ENCODE measurements at places on chromosomes 12 and 14.

GRCh38 chr12:92338671-92339070 lies 193.0 kb upstream of the BTG1 start:
- DNase-seq = no peak

DNA sequence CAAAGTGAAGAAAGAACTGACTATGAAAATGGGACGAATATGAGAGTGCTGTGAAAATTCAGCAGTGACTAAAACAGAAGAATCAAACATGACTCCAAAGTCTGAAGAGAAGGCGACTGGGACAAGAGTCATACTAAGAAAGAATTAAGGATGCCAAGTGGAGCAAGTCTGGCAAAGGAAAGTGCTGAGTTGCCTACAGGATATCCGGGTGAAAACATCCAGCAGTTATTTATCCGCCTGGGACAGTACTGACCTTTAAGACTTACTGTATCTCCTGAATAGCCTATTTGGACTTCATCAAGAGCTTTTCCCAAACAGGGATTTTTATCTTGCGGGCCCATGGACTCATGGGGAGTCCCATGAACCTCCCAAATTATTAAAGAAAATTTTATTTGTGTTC lies 41.1 kb downstream of the KICS2 start:
- DNase-seq = no peak

GRCh38 chr12:25151476-25151875 lies 43.5 kb downstream of the DNAI7 start:
- DNase-seq = no peak

DNA sequence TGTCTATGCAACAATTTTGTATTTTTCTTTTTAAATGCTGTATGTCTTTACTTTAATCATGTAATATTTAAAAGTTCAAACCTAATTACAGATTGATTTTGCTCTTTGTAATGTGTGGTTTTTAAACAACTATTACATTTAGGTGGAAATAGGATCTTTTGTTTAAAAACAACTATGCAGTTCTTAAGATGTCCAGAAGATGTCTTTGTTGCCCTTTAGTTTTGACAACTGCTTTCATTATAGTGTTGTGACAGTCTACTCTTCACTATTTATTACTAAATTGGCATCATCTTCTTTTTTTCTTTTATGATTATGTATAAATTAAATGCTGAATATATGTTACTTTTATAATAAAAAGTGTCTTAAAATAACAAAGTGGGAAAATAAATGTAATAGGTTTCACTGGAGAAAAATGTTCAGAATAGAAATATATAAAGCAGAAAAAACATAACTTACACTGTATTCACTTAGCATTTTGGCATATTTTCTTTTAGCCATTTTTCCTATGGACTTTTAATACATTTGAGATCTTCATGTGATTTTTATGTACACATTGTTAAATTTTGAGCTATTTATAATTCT lies 27.1 kb upstream of the PCNX4 start:
- no peak for DNase-seq

DNA sequence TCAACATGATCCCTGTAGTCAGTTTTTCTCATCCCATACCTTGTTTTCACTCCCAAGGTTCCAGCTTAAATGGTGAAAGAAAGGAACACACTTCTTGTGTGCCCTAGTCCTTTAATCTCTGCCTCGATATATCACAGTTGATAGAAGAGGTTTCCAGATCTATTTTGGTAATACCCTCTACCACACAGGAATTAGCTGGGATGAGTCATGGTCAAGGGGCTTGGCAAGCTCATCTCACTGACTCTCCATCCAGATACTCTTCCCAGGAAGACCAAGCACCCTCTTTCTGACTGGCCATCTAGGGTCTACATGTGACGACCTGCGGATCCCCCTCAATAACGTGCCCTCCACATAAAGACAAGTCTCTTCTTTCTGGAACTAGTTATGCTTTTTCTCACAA lies 277.9 kb downstream of the ITPR2 start:
- DNase-seq = no peak

GRCh38 chr12:6635856-6636531 lies at the start of gene LPAR5:
TSS of gene LPAR5 (minus strand) at chr12:6635959. CDS start at chr12:6621248, 14,711 bp downstream.
- no peak for DNase-seq
